Cardiac fibroblast (primary cell): ENCODE measurements at places on chromosomes 6 and 20.

DNA sequence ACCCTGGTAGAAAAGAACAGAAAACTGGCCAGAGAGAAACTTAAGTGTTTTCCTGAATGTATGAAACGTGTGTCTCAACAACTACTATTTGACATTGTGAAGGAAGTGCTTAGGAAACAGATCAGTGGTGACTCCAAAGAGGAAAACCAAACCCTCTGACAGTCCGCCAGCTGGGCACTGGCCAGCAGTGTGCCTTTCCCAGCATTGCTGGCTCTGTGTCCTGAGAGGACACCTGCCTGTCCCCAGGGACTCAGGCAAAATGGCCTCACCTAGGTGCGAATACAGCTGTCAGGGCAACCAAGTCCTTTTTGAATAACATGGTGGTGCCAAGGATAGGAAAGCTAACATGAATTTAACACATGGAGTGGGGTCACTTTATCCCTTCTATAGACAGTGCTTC lies 72.5 kb downstream of the NDUFAF5 start:
- DNase-seq: no peak

DNA sequence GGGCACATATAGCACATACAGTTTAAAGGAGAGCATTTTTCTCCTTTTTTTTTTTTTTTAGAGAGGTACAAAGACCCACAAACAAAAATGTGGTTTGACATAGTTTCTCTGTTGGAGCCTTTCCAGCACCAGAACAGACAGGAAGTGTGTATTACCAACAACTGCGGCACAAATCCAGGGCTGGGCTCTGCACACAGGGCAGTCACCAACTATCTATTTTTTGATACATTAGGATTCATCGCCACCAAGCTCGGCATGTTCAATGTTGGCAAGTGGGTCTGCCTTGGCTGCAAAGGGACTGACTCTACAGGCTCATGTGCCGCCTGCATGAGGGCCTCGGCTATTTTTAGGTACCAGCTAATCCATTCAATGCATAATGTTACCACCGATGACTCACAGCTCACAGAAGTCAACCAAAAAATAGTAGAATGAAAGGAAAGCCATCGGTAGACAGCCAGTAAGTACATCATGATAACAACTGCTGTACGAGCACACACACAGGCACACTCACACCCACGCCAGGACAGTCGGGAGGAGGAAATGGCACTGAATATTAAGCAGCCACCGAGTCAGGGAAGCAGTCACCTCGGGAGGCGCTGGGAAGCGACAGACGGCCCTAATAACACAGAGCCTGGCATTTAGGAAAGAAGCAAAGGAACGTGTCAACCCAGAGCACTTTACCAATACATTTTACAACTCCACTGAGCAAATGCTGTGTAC lies 81.6 kb downstream of the GMPR start:
- peak; percentile 94 for DNase-seq

- no peak for DNase-seq
Observed at GRCh38 chr6:110636781-110637180, 160.4 kb upstream of the SLC22A16 start.

GRCh38 chr6:31734821-31735406 lies 1.4 kb downstream of the CLIC1 start:
- peak; percentile 86 for DNase-seq

DNA sequence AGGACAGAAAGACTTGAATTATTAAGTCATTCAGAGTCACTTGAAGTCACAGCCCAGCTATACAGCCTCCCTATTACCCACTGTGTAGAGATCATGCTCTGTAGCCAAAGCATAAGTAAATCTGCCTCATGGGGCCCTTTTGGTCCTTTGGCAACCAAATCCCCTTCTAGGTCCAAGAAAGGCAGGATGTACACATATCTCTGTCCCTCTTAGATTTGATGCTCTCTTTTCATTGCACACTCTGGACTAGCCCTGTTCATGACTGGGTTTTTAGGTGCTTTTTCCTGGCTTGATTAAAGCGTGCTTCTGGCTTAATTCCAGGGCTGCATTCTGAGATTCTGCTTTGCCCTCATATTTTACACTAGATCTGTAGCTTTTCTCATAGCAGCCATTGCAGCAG lies 296.8 kb downstream of the TENT5A start:
- DNase-seq: peak; percentile 36

GRCh38 chr6:51960419-51960818 lies 127.0 kb downstream of the PKHD1 start:
- DNase-seq: no peak

GRCh38 chr6:38021571-38021970 lies 202.0 kb downstream of the ZFAND3 start:
- no peak for DNase-seq

DNA sequence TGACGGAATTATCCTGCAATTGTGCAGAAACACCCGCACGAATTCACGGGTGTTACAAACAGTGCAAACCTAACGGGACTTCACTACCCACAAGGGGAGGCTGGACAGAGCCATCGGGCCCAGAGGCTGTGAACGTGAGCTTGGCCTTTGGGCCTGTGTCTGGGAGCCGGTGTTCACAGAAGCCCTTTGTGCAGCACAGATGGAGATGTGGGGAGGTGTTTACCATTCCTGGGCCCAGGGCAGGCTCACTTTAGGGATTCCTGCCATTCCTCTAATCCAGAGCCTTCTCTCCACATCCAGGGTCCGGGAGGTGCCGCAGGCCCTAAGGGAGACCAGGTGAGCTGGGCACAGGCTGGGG lies 15.0 kb downstream of the COL9A3 start:
- DNase-seq: no peak

DNA sequence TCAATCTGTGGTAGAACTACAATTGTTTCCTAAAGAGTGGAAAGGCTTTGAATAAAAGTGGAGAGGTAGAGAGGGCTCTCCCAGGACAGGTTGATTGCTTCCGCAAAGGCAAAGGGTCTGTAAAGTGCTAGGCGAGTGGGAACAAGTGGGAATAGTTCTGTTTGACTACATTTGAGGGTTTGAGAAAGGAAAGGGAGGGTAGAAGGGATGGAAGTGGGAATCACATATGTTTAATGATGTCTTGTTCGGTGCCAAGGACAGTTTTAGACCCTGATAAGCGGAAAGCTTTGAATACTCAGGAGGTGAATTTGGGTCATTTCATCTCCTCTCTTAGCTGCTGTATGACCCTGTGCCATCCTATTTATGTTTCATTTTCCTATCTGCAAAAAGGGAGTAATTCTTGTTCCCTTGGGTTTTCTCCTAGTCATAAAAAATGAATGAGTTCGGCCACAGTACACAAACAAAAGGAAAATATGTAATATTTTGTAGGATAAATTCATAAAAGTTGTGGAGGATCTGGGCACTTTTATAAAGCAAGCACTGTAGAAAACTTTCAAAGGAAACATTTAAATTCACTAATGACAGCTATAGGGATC lies 1.7 kb upstream of the PIM1 start:
- no peak for DNase-seq

- peak; percentile 29 for DNase-seq
Observed at GRCh38 chr6:88538130-88538706, 372.1 kb upstream of the CNR1 start.

DNA sequence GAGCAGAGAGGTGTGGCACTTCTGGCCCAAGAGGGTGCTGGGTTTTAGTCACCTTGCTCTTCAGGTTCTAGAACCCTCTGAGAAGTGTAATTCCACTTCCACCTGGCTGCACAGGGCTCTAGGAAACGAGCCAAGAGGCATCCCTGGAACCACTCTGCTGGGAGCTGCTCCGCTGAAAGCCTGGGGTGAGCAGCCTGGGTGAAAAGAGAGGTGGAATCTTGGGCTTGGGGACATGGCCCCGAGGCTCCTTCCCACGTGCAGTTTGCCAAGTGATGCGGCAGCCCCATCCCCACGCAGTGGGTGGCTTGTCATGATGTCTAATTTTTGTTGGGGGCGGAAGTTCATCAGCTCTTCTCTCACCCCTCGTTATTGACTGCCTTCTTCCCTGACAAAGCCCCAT lies 32.8 kb downstream of the PPP1R16B start:
- DNase-seq: no peak

DNA sequence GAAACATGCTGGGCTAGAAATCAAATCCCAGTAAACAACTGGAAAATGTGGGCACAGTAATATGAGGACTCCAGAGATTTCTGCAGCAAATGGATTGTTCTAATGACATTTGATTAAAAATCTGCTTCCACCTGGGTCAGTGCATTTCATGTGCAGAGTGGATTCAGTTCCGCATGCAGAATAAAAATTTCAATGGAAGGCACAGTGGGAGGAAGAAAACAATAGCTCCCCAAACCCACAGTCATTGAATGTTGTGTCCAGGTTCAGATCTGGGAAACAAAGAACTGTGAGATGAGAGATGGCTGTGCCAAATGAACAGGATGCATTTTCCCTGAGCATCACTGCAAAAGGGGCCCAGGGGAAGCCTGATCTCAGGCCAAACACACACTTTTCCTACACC lies 403.1 kb downstream of the BTBD9 start:
- no peak for DNase-seq

- no peak for DNase-seq
Observed at GRCh38 chr6:22206106-22206505, 90.7 kb downstream of the PRL start.

GRCh38 chr6:165847407-165848085 lies 184.5 kb upstream of the PDE10A start:
- peak; percentile 86 for DNase-seq

- peak; percentile 90 for DNase-seq
Observed at GRCh38 chr20:18657575-18657974, 69.7 kb downstream of the DTD1 start.
